Fibroblast of skin of right quadriceps (primary cell): ENCODE measurements at places on chromosomes 5 and 9.
A peak's percentile ranks its signal among the peaks of the same experiment; 100 is the strongest.

DNA sequence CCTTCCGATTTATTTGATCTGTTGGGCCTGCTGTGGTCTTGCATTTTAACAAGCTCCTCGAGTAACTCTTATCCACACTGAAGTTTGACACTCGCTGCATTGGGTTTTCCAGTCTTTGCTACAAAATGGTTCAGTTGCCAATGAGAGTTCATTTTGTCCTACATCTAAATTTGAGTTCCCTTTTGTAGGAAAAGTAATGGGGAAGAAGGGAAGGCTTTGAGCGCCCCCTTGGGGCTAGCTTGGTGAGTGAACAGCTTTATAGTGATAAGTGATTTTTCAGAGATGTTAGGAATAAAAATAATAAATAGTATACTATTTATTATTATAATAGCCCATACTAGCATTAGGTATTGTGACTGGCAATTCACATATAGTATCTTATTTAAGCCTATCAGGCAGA lies 89.9 kb upstream of the GNAQ start:
- DNase-seq, result peak; percentile 51

- no peak for DNase-seq
Observed at GRCh38 chr5:137385064-137385463, 114.1 kb downstream of the SPOCK1 start.

- no peak for DNase-seq
Observed at GRCh38 chr5:30438785-30439184, 754.7 kb upstream of the CDH6 start.

DNA sequence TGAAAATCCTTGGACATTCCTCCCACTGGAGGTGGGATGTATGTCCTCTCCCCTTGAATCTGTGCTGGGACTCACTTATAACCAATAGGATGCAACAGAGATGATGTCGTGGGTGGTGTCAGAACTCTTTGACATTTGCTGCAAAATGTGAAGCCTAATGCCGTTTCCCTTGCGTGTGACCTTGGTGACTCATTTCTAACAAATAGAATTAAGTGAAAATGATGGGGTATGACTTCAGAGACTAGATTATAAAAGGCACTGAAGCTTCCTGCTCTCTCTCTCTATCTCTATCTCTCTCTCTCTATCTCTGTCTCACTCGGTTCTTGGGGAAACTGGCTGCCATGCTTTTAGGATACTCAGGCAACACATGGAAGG lies 126.1 kb upstream of the STC2 start:
- DNase-seq, result peak; percentile 56

DNA sequence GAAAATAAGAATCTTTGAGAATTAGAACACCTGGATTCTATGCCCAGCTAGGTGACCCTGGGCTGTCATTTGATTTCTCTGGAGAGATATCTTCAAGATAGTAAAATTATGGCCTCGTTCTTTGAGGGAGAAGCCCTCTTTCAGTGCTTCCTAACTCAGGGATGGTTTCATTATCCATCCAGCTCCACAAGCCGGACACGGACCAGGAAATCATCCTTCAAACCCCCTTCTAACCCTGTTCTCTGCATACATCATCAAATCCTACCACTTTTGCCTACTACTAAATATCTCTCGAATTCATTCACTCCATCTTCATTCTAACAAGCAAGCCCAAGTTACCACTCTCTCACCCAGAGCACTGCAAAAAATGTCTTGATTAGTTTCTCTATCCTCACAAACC lies 57.2 kb downstream of the MAPKAP1 start:
- DNase-seq, result no peak

- DNase-seq, result peak; percentile 36
Observed at GRCh38 chr5:154159343-154159742, 31.2 kb upstream of the GALNT10 start.

DNA sequence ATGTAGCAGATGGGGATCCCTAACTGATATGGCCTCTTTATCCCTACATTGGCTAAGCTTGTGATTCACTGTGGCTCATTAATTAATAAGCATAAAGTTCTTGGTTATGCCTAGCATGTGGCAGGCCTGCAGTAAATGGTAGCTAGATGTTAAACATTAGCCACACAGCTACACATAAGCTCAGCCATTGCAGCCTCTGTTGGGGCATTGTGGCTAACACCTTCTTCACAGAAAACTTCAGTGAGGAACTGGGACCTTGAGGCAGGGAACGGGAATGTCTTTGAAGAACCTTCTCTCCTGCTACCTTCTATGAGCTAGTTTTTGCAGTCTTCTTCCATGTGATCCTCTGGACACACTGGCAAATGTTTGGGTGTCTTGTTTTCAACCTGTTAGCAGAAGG lies 338.2 kb downstream of the NTRK2 start:
- no peak for DNase-seq

DNA sequence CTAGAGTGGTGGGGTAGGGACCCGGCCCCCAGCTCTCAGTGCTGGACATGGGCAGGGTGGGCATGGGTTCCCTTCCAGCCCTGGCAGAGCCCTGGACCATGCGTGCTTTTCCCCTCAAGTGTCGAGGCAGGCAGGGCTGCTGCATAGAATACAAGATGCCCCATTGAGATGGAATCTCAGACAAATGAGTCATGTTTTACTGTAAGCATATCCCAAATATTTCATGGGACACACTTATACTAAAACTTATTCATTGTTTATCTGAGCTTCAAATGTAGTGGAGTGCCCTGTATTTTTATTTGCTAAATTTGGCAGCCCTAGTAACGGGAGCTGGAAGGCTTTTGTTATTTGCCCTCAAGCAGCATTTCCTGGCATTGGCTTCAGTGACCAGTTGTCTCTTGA lies 3.2 kb upstream of the RNU6ATAC start:
- peak; percentile 60 for DNase-seq

DNA sequence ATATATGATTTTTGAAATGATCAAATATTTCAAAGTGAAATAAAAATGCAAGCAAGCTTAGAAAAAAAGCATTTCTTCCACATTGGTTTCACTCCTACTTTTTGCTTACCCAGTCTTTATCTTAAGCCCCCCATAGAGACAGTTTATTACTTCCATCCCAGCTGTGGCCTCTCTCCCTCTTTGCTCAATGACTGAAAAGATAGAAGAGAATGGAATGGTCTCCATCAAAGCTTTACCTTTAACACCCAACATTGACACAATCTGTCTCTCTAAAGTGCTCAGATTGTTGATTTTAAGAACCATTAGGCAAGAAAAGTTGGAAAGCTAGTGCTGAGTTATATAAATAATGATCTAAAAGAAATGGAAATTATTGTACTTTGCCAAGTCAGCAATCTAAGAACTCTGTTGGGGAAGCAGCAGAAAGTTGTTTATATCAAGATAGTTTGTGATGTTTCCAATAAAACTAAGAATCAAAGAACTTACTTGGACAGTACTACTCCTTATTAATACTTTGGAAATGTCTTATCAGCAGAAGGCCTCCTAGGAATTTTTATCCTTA lies 277.5 kb upstream of the NREP start:
- DNase-seq, result no peak

DNA sequence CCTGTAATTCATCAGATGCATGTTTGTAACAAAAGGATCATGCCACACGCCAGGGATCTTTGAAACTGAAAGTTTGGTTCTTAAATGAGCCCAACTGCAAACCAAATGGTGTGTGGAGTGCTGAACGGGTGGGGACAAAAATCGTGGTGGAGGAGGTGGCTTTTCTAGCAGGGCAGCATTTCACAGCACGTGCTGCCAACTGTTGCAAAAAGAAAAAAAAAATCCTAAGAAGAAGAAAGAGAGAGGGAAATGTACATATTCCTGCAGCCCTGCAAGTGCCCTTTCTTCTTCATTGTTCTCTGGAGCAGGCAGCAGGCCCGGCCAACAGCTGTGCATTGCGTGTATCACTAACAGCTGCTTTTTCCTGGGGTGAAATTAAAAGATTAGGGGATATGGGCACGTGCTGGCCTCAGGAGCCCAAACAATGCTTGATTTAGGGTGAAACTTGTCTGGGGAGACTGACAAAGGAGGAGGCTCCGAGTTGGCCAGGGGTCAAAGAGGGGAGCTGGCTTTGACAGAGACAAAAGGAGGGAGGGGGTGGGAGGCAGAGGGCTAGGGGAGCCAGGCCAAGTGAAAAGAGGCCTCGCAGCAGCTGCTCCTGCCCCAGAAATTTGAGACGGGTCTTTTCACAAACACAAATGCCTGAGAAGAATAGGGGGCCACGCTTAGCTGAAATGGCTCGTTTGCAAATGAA lies 73.0 kb downstream of the GADD45G start:
- no peak for DNase-seq

DNA sequence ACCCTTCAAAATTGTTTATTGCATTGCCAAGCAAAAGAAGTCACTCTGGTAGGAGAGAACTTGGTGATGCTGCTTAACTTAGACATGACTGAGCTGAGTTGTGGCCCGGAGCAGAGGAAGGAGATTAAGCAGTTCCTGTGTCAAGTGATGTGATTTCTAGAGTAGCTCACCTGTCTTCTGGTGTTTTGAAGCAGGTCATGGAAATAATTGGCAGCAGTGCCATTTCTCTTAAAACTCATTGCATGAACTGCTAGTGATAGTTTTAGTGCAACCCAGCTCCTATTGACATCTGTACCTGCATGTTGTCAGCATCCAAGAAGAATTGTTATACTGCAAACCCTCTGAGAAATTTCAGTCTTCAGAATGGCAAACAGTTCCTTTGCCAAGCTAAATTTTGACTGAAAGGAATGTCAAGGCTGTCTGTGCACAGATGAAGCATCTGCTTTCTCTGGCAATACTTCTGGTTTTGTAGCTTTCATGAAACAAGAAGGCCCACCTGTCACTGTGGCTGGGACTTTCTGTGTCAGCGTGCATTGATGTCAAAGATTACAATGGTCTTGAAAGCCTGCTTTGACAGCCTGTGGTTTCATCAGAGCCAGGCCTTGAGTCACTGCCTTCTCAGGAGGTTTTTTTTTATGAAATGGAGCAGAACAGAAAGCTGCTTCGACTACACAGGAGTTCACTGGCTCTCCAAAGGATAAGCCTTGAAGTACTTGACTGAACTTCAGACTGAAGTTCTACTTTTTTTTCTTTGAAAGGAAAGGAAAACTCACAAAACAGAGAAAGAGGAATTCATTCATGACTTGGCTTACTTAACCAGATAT lies 90.6 kb downstream of the RALGPS1 start:
- DNase-seq, result no peak

DNA sequence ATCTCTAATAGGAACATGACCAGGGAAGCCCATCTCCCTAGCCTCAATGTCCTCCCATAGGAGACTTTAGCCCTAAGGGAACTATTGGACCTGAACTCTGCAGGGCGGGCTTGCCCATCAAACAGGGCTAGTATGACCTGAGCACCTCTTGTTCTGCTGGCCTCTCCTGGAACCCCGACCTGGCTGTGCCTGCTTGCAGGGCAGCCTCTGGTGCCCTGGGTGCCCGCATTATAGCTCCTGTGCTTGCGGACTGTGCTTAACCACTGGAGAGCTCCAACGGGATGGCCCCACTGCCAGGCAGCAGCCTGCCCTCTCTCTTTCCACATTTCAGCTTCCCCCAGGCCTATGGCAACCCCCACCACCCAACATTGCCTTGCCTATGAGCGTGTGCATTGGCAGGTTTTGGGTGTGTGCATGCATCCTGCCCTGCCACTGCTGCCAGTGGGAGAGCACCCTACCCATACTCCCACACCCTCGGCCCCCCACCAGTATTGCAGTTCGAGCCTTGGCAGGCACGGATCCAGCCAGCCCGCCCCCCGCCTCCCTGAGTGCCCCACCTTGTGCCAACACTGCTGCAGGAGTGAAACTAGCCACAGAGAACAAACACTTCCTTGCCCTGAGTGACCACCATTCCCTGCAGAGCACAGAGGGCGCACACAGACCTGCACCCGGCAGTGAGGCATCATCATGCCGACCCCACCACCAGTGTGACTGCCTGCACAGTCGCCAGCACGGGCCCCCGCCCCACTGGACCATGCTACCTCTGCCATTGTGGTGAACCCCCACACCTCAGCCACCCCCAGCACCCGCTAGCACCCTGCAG lies 1123.8 kb upstream of the CDH6 start:
- no peak for DNase-seq

GRCh38 chr9:133732639-133733408 lies 5.3 kb downstream of the SARDH start:
- DNase-seq, result no peak

GRCh38 chr5:65927503-65928321 lies 1.3 kb downstream of the ERBIN start:
- DNase-seq, result peak; percentile 63

DNA sequence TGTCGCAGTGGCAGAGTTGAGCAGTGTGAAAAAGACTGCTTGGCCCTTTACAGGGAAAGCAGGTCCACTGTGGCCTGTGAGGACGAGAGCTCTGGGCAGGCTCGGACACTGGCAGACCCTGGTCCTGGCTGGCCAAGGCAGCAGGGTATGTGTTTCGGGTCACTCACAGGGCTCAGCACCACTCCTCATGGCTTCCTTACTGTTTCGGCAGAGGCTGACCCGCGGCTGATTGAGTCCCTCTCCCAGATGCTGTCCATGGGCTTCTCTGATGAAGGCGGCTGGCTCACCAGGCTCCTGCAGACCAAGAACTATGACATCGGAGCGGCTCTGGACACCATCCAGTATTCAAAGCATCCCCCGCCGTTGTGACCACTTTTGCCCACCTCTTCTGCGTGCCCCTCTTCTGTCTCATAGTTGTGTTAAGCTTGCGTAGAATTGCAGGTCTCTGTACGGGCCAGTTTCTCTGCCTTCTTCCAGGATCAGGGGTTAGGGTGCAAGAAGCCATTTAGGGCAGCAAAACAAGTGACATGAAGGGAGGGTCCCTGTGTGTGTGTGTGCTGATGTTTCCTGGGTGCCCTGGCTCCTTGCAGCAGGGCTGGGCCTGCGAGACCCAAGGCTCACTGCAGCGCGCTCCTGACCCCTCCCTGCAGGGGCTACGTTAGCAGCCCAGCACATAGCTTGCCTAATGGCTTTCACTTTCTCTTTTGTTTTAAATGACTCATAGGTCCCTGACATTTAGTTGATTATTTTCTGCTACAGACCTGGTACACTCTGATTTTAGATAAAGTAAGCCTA lies 15.7 kb downstream of the SQSTM1 start:
- no peak for DNase-seq

- peak; percentile 4 for DNase-seq
Observed at GRCh38 chr9:93354451-93354850, 97.0 kb upstream of the FAM120A start.

- no peak for DNase-seq
Observed at GRCh38 chr9:105978336-105978735, 284.0 kb downstream of the TMEM38B start.

DNA sequence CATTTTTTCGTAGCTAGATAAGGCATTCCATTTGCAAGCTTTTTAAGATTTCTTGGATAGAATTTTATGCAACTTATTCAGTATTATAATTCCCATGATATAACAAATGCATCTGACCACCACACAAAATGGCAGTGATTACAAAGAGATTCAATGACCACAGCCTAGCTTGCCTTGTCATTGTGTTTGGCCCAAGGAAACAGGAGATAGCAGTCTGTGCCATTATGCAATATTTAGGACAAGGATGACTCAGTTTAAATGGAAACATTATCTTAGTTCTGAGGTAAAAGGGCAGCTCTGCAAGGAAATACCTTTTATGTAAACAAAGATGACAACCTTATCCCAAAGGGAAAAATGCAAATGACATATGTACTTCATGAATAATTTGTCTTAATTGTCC lies 89.8 kb downstream of the NUDT12 start:
- DNase-seq, result peak; percentile 27

DNA sequence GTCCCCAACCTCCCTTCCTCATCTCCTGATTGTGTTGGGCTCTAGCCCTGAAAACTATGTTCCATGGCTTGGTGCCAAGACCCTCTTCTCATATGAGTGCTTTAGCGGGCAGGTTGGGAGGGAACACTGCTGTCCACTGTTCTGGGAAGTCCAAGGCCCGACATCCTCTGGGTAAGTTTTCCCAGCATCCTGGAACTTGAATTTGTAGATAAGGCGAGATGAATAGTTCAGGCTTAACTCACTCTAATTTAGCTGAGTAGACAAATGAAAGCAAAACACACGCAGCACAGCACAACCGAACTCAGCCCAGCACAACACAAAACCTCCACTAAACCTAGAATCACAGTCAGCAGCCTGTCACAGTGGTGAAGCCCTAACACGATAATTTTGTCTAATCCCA lies 95.3 kb upstream of the SLC28A3 start:
- DNase-seq, result no peak
